Stimulated activated CD8-positive, alpha-beta memory T cell treated with anti-CD3 and anti-CD28 coated beads, Interleukin-2, amount 100 ng/mL, for 1 hour (primary cell): ENCODE measurements at places on chromosomes 6 and 20.

GRCh38 chr6:84019141-84019841 is 14.3 kb upstream of the MRAP2 start:
- DNase-seq = no peak

GRCh38 chr6:4732691-4733315 is 43.4 kb upstream of the CDYL start:
- DNase-seq = no peak

DNA sequence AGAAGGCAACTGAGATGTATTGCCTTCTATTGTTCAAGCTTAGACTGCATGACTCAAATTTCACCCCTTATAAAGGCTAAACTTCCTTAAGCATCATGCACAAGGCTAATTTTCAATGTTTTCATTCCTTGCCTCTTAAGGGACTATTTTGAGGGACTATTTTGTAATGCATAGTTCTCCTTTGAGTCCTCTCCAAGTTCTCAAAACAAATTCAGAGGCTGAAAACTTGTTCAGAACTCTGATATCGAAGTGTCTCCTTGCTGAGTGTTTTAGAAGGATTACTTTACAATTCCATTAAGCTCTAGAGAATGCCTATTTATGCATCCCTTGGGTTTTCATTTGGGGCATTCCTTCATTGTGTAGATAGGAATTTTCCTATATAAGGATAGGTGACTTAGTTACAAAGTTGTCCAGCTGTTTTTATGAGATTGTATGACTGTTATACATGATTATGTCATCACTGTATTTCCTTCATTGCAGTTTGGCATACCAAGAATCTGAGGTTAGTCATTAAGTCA is 41.7 kb downstream of the COL19A1 start:
- no peak for DNase-seq

GRCh38 chr6:32623693-32624092 is 13.5 kb upstream of the HLA-DQA1 start:
- no peak for DNase-seq
